ENCODE measurements at places on chromosomes 12 and 14.

DNA sequence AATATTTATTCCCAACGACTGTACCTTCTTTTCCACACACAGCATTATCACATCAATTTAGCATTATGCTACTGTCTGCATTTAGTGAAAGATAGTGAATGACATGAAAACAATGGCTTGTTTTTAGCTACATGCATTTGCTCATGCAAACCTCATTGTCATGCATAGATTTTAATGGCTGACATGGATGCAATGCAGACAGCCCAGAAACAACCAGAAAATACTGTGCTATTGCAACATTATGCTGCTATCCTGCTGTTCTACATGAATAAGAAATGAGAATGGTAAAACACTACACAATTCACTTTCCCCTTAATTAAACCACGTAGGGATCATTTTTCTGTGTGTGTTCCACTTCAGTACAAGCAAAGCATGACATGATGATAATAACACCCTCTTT, 90.8 kb downstream of the LIN7A start:
- no peak for DNase-seq

- no peak for DNase-seq
These were observed 124.1 kb downstream of the SCAF11 start for GRCh38 chr12:45866299-45866698.

- DNase-seq = no peak
These were observed 148.0 kb downstream of the ANO6 start for GRCh38 chr12:45363903-45364302.

DNA sequence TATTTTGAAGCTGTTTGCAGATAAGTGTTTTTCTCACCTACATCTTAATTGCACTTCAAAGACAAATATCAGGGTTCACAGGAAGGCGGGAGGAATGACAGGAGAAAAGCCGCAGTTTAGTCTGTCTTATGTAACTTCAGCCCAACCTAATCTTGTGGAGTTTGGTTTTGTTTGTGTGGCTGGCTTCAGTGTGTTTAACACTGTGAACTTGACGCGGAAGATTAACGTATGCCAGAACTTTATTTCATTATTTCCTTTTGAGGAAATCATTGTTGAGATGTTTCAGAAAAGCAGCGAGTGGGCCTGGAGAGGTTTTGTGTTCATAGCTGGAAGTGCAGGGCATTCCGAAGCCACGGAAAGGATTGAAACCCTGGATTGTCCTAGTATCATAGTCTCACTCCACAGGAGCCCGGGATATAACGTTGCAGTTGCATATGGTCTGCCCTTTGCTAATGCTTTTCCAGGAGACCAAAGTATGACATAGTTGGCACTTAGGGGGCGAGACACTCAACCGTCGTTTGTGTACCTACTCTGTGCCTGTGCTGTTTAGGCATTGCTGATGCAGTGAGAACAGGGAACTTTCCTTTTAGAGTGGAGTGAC, 2.0 kb downstream of the PELI2 start:
- DNase-seq = no peak

- DNase-seq = no peak
These were observed 108.1 kb upstream of the DIO3 start for GRCh38 chr14:101453225-101453624.

- no peak for DNase-seq
These were observed 183.8 kb downstream of the CALM1 start for GRCh38 chr14:90580377-90581335.

Data from AG09319 (cell line).